ENCODE measurements at places on chromosomes 3 and 15.

DNA sequence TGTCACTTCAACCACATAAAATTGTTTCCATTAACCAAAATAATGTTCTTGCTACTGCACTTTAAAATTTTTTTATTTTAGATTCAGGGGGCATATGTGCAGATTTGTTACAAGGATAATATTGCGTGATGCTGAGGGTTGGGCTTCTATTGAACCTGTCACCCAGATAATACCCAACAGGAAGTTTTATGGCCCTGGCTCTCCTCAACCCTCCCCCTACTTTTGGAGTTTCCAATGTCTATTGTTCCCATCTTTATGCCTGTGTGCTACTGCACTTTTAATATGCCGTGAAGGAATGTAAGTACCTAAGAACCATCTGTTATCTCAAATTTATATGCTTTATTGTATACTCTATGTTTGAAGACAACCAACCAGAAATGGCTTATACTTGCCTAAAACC, 42.0 kb upstream of the IMPG2 start:
- DNase-seq: no peak

GRCh38 chr3:31880482-31881078, 100.5 kb downstream of the OSBPL10 start:
- no peak for DNase-seq

DNA sequence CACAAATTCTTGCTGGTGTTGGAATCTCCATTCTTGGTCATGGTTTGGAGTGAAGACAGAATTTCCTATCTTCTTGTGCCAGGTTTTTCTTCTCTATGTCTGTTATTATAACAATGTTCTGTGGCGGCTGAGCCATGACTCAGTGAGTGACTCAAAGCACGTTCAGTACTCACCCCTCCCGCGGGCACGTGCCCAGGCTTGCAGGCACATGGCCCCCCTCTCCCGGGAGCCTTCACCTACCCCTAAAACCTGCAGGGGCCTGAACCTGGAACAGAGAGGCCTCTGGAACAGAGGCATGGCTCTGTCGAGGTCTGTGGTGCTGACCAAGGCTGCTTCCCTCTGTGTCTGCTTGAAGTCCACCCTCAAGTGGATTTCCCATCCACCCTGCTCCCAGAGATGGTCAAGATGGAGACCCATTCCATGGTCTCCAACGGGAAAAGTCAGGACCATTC, 27.6 kb downstream of the PLXNB1 start:
- DNase-seq: peak; percentile 94

DNA sequence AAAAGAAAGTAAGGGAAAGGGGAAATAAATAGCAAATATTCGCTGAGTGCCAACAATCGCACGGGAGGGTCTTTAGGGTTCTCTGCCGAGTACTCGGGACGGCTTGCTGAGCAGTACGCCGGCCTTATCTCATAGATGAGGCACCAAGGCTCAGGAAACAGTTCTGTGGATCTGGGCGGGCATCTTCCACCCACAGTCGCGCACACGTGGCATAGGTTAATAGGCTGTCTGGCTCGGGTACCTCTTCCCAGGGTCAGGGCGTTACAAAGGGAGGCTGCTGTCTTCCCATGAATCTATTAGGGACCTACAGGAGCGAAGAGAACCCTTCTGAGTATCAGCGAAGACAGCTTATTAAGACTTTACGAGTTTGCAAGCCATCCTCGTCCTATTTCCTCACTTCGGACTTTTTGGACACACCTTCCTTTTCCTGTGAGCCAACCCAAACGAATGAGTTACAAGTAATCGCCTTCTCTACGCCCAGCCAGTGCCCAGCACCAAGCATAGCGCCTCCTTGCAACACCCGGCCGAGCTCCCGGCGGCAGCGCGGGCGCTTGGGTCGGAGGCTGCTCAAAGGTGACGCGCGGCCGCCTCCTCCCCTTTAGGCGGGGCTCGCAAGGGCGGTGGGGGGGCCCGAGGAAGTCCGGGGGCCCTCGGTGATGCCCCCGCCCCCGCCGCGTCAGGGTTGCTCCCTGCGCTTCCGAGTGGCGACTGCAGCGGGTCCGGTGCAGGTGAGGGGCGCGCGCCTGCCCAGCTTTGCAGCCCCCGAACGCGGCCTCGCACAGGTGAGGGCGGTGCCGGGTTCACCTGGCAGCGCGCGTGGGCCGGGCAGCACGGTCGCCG, at the start of gene MCTP2:
Gene MCTP2 (plus strand): TSS at position 679 of the 840 bp plus-strand sequence. CDS start 66,705 bp downstream, outside the sequence.
- peak; percentile 78 for DNase-seq

GRCh38 chr15:32956006-32956405, 238.2 kb downstream of the GREM1 start:
- DNase-seq: no peak

- no peak for DNase-seq
These were observed 7.9 kb upstream of the SOX2 start for GRCh38 chr3:181703601-181704420.
